Kidney (tissue), 22 donors: ENCODE measurements at places on chromosomes 13 and 19. TPM values are rescaled to one million over a fixed set of nuclear protein-coding genes. Genes with fewer than 3 reads are reported as not detected.

The IGFLR1 gene
- total RNA-seq: 22.3 TPM

The TNNI3 gene
- 0.41 TPM for total RNA-seq

The FLT3LG gene
- total RNA-seq: 12.5 TPM

DNA sequence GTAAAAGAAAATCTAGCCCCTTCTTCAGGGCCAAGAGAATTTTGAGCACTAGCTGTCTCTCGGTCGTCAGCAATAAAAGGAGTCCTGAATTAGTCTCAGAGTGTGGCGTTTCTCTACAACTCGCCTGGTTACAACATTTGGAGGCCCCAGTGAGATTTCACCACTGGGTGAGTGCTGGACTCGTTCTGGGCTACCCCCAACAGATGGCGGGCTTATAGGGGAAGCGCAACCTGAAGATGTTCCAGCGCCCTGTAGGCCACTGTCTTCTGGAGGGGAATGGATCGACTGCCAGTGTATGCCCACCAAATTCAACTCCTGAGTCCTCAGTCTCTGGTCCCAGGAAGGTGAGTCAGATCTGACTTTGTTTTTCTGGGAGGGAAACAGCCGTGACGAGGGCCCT lies 11.7 kb upstream of the ZNF181 start:
- DNase-seq: no peak
- no peak overlapping the region for H3K4me3 ChIP-seq
- no peaks in the 10 kb centered on the region for H3K4me1 ChIP-seq
- H3K36me3 ChIP-seq: no peaks in the 10 kb centered on the region

- DNase-seq: no peak
- no peaks in the 10 kb centered on the region for H3K4me1 ChIP-seq
- no peak overlapping the region for H3K4me3 ChIP-seq
- H3K27ac ChIP-seq: no peak overlapping the region
Measured at GRCh38 chr13:78238911-78239310, 320.3 kb upstream of the EDNRB start.

DNA sequence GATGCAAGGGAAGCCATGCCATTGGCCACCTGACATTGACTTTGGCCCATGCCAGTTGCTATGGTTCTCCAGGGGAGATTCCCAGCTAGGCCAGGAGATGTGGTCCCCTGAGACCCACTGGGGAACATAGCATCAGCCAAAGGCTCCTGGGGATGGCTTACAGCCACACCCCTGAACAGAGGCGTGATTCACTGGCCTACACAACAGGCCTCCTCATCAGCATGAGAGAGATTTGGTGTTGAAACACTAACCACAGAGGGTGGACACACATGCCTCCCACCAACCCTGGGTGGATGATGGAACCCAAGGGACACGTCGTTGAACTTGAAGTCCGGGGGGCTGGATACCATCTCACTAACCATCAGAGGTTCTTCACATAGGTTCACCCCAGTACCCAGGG lies 14.4 kb downstream of the IQCN start:
- no peak overlapping the region for H3K4me3 ChIP-seq
- H3K27ac ChIP-seq: no peak overlapping the region
- no peak for DNase-seq
- H3K27me3 ChIP-seq: no peaks in the 10 kb centered on the region

GRCh38 chr13:81001828-81002385 lies 661.0 kb upstream of the SPRY2 start:
- no peak overlapping the region for H3K27ac ChIP-seq
- no peaks in the 10 kb centered on the region for H3K36me3 ChIP-seq
- H3K4me1 ChIP-seq: no peaks in the 10 kb centered on the region
- DNase-seq: no peak
- H3K27me3 ChIP-seq: no peaks in the 10 kb centered on the region
- H3K4me3 ChIP-seq: no peak overlapping the region
